ENCODE measurements at places on chromosomes 7 and 10.

- no peak for DNase-seq
These were observed 88.5 kb downstream of the BTRC start for GRCh38 chr10:101442456-101442800.

DNA sequence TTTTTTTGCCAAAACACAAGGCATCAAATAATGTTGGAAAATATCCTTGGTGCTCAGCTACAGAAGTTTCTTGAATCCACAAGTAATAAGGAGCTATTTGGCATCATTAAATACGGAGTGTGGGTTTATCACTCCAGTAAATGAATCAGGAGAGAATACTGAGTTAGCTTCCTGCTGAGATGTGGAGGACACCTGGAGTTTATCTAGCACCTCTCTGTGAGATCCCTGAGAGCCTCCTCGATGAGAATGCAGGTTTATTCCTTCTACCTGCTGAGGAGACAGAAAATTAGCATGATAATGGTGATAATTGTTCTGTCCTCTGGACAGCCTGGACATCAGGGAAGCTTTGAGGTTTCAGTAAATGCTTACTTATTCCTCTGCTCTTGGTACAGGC is 40.5 kb downstream of the NRG3 start:
- no peak for DNase-seq

DNA sequence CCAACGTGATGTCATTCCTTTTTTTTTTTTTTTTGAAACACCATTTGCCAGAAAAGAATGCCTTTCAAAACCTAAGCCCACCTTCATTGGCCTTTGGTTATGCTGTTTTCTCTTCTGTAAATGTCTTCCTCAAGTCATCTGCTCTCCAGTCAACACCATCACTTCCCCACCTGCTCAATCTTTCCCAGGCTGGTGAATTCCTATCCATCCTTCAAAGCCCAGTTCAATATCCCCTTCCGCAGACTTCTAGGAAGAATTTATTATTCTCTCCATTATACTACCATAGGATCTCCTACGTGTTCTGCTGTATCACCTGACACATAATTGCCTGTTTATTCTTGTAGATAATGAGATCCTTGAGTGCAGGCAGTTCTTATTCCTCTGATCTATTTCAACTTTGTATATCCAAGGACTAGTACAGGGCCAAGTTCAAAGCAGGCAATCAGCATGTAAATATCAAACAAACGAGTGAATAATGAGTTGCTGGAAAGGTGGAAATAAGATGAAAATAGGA is 73.5 kb upstream of the PRR15 start:
- DNase-seq: no peak

- DNase-seq: no peak
These were observed 106.3 kb downstream of the ATXN7L1 start for GRCh38 chr7:105769901-105770628.

- no peak for DNase-seq
These were observed 49.6 kb upstream of the CAV2 start for GRCh38 chr7:116449950-116450349.

- no peak for DNase-seq
These were observed 19.6 kb downstream of the ABI1 start for GRCh38 chr10:26840938-26841732.

- DNase-seq: peak; percentile 84
These were observed at the start of gene TSPAN14 for GRCh38 chr10:80453842-80454512. TSPAN14 (plus strand) TSS chr10:80454310; CDS start chr10:80489234, 34,924 bp downstream.

DNA sequence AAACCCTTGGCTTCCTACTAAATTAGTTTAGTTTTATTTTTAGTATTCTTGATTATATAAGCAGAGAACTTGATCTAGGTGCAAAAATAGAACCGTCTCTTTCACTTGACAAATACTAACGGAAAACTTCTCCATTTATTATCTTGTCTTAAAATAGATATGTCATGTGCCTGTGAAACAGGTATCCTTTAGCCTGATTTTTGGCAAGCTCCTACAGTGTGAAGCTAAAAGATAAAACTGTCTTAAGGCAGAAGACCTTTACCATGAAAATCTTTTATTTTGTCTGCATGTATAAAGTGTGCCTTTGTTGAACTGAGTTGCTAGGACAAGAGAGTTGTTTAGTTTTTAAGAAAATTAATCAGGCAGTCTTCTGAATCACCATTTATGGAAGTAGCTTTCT is 90.6 kb downstream of the CYP51A1 start:
- DNase-seq: peak; percentile 46

DNA sequence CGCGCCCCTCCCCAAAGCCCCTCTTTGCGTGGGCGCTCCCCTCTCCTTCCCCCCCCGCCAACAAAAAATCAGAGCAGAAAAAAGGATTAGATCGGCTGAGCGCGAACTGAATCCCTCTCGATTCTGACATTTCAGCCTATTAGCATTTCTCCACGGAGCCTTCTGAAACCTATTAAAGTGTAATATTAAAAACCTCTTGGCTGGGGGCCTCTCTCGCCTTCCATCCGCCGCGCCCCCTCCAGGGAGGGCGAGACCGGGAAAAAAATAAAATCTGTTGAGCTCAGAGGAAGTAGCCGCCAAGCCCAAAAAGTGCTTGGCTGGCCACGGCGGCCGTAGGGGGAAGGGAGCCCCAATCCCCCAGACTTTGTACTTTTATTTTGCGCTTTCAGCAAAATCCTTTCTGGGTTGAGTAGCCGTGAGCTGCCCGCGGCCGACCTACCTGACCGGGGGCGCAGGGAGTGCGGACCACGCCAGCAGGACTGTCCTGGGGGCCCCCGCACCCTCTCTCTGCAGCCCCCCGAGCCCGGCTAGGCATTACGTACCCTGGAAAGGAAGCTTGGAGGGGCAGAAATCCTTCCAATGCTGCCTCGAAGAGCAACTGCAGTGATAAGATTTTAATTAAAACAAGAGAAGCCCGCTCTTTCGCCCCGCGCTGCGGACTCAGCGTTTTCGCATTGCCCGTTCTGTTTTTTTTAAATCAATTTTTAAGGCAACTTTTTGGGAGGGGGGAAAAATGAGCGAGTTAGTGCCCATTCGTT is 1.3 kb upstream of the TNRC18 start:
- peak; percentile 62 for DNase-seq

DNA sequence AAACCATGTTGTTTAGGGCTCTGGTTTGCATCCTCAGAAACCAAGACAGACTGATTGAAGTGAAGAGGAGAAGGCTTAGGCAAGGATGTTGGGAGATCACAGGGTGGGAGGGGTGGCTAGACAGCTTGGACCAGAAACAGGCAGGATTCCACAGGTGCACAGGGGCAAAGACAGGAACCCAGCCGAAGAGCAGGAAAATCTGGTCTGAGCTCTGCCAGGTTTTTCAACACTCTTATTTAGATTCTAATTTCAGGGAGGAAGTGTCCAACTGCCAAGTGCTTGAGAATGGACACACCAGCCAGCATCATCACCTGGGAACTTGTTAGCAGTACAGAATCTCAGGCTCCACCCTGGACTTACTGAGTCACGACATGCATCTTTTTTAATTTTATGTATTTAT is 93.8 kb downstream of the MARCHF5 start:
- DNase-seq: no peak

- DNase-seq: no peak
These were observed 64.0 kb downstream of the MTPAP start for GRCh38 chr10:30284865-30285594.

DNA sequence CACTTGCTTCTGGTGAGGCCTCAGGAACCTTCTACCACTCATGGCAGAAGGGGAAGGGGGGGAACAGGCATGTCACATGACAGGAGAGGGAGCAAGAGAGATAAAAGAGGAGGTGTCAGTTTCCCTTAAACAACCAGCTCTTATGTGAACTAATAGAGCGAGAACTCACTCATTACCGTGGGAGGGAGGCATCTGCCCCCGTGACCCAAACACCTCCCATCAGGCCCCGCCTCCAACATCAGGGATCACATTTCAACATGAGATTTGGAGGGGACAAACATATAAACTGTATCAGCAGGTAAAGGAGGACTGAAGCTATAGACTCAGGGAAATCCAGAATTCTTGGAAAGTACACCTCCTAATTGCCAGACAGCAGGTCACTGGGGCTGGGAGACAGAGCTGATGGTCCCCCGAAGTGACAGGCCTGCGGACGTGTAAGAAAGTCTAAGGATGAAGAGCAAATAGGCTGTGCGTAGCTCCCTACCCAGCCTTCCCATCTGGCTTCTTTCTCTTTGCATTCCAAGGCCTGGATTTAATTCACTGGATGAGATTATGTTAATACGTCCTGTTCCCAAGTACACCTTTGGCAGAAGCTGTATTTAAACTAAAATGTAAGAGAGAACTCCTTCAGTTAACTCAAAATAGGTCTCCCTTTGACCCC is 186.7 kb upstream of the LYZL2 start:
- no peak for DNase-seq

GRCh38 chr7:158077934-158078910 is 509.4 kb downstream of the PTPRN2 start:
- no peak for DNase-seq

- DNase-seq: no peak
These were observed 70.1 kb upstream of the RAB18 start for GRCh38 chr10:27433976-27434375.

DNA sequence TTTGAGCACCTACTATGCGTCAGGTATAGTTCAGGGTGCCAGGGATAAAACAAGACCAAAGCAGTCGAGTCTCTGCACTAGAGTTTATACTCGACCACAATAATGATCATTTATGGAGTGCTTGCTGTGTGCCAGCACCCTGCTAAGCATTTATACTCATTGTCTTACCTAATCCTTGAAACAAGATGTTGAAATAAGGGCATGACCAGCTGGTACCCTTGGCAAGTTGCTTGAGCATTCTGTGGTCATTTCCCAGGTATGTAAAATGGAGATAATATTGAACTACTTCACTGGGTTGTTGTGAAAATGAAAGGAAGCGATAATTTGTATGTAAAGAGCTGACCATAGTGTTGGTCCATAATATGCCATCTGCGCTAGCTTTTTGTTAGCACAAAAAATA is 185.4 kb downstream of the CYP26A1 start:
- no peak for DNase-seq

DNA sequence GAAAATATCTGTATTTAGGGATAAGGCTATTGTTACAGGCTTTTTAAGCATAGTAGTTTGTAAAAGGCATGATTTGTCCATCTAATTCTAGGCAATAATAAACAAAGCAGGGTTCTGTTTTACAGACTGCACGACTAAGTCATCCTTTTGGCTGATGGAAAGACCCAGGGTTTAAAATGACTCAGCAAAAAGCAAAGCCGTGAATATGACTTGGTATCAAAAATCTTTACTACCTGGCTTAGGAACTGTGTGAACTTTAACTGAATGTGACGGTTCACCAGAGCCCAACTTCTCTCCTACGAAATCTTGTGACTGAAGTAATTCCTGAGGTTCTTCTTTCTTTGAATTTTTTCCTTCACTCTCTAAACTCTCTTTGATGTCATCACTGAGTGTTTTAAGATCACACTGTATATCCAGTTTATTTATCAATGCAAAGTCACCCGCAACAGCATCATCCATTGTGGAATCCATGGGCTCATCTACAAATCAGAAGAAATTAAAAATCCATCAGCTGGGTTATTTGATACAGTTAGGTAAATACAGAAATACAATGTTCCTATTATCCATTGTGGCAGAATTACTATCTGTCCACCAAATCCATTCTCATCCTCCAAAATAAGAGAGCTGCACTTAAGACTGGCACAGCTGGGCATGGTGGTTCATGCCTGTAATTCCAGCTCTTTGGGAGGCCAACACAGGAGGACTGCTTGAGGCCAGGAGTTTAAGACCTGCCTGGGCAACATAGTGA is 17.0 kb downstream of the ATE1 start:
- peak; percentile 58 for DNase-seq

DNA sequence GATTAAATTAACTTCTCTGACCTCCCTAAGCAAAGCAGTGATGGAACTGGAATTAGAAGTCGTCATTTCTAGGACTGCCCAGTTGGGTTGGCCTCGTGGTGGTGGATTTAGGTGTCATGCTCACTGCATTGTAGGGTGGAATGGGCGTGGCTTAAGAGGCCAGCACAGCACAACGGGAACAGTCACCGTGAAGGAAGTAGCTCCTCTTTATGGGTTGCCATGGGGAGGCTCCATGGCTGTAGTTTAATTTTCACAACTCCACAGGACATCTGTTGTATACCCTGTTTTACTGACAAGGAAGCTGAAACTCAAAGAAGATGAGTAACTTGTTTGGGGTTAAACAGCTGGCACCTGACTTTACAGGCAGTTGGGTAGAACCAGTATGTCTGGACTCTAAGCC is 208.3 kb downstream of the CELF2 start:
- no peak for DNase-seq

- peak; percentile 14 for DNase-seq
These were observed 752 bp downstream of the THSD7A start for GRCh38 chr7:11831156-11831735.

- DNase-seq: no peak
These were observed 80.7 kb upstream of the CHST15 start for GRCh38 chr10:124174071-124174566.

DNA sequence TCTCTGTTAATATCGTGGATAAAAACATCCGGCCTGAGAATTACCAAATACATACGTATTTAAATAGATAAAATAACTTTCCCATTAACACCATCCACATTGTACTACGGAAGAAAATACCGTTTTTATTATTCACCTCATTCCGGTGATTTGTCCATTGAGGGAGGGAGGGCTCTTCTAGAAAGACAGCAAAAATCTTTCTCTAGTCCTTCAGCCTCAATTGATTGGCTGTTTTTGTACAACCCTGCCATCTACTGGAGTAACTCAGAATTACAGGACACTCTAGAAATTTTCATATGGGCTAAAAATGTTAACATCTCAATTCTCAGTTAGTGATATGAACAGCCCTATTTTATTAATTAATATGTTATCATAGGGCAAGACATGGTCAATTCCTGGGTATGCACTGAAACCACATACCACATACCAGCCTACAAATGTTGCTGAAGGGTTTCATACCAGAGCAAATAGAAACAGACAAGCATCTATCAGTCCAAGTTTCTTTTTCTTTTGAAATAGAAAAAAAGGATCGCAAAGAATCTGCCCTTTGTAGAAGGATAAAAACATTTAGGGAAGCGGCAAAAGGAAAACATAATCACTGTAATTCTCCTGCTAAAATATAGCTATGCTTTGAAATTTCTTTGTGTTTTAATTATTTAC is 55.8 kb upstream of the CDCA7L start:
- DNase-seq: peak; percentile 65

- DNase-seq: no peak
These were observed 15.1 kb downstream of the GATA3 start for GRCh38 chr10:8069627-8070026.

GRCh38 chr7:69078997-69079769 is 519.1 kb upstream of the AUTS2 start:
- DNase-seq: peak; percentile 70

DNA sequence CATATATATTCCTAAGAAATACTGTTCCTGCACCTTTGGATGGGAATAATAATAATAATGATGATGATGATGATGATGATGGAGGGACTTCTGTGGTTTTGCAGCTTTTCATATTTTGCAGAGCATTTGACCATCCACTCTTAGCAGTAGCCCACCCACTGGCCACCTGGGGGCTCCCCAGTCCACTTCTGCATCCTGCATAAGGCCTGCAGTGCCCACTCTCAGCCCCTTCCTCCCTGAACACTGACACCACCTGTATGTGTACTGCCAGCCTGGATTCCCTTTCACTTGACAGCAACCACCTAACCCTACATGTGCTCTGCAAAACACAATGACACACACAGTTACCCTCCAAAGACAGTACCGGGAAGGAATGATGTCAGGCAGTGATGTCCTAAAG is 131.4 kb downstream of the ADAM12 start:
- no peak for DNase-seq

GRCh38 chr7:107998660-107999480 is 4.1 kb downstream of the LAMB1 start:
- no peak for DNase-seq

GRCh38 chr10:74282848-74283210 is 131.8 kb downstream of the ADK start:
- no peak for DNase-seq

All from putamen (tissue), 1 donor.